ENCODE measurements at places on chromosomes 7 and 10.

- DNase-seq, result no peak
Observed at GRCh38 chr7:44230286-44230685, 29.5 kb downstream of the YKT6 start.

DNA sequence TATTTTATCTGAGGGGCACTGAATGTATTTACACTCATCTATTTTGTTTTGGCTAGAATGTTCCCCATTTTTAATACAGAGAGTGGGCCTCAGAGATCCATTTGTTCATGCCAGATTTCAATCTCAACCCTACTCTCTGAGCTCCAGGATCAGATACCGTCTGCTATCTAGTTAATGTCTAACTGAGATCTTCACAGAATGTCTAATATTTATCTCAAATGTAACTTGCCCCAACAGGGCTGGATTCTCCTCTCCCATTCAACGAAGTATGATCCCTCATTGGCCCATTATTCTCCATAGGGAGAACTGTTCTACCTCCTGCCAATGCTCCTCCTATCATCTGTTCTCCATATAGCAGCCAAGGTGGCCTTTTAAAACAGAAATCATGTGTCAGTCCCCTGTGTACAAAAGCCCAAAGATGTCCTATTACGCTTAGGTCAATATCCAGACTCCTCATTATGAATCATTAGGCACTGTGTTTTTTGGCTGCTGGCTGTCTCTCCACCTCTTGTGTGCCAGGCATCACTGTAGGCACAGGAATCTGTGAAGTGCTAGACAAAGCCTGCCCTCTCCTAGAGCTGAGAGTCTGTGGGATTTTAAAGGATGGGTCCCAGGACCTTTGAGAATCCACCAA is 169.3 kb upstream of the AGK start:
- no peak for DNase-seq

DNA sequence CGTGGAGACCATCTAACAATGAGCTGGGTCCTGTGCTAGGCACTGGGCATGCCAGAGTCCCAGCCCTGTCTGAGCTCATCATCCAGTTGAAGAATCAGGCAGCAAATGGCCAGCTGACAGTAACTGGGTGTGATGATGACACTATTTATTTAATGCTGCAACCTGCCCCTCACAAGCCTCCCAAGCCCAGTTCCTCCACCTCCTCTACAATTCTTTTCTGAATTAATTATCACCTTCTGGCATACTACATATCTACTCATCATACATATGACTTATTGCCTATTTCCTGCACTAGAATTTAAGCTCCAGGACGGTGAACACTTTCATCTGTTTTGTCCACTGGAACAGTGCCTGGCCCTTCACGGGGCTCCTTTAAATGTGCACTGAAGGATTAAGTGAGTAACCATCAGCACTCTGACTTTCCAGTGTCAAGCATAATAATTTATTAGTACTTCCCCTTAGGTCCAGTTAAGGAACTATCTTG is 96.7 kb upstream of the LAMB4 start:
- DNase-seq, result no peak

GRCh38 chr10:82643601-82644000 is 768.6 kb downstream of the NRG3 start:
- DNase-seq, result no peak

DNA sequence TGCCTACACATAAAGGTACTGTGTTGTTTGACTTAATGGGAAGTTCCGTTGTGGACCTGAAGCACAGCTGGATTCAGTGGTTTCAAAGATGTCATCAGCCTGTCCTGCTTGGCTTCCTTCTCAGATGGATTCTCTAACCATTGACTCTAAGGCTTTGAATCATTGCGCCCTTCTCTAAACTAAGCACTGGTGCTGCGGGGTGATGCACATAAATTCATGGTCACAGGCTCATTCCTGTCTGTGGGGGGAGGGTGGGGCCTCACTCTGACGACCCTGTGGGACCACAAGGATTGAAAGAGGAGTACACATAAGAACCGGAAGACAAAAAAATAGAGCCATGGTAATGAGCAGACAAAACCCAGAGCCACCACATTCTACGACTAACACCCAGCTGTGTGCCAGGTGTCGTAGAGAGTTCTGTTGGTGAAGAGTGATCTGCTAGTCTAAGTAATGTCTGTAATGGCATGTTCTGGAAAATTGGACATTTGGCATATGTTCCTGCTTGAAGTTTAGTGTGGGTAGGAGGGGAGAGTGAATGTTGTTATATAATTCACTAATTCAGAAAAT is 97.3 kb upstream of the YAE1 start:
- no peak for DNase-seq

DNA sequence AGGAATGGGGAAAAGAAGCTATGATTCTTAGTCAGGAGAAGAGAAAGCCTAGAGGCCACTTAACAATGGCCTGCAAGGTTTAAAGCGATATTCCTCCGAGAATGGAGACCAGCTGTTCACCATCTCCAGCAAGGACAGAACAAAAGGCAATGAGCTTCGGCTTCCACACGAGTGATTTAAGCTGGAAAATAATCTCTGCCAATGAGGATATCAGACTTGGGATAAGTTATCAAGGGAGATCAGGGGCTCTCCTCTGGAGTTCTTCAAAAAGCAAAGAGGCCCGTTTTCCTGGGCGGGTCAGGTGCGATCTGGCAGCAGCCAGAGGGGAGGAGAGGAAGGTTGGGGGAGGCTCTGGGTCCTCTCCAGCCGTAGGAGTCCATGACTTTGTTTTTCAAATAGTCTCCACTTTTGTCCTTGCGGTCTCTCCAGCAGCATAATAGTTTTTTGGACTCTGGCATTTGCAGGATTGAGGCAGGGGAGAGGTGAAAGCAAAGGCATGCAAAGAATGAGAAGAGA is 211.3 kb downstream of the SKIDA1 start:
- no peak for DNase-seq

- DNase-seq, result no peak
Observed at GRCh38 chr7:127536741-127537140, 48.7 kb downstream of the GCC1 start.
